Activated naive CD8-positive, alpha-beta T cell treated with anti-CD3 and anti-CD28 coated beads, Interleukin-2, amount 10 ng/mL, durations not matched to agents 7 days and 5 days (primary cell): ENCODE measurements at places on chromosomes 6 and 20. TPM values are rescaled to one million over a fixed set of nuclear protein-coding genes. Genes with fewer than 3 reads are reported as not detected.

GRCh38 chr6:139545206-139546105, 171.0 kb upstream of the CITED2 start:
- H3K27me3 ChIP-seq, result no peaks in the 10 kb centered on the region
- H3K4me1 ChIP-seq, result peaks cover 12% of the 10 kb centered on the region
- no peak for DNase-seq
- no peak overlapping the region for H3K27ac ChIP-seq

GRCh38 chr6:36720251-36721141, 22.9 kb downstream of the RAB44 start:
- peaks cover 1% of the 10 kb centered on the region for H3K27me3 ChIP-seq
- DNase-seq, result peak; percentile 17
- peaks cover 5% of the 10 kb centered on the region for H3K4me1 ChIP-seq
- H3K27ac ChIP-seq, result peak overlapping the region; percentile 11

GRCh38 chr6:142879527-142879926, 65.4 kb downstream of the HIVEP2 start:
- H3K4me1 ChIP-seq, result peaks cover 50% of the 10 kb centered on the region
- no peak for DNase-seq
- H3K27me3 ChIP-seq, result no peaks in the 10 kb centered on the region
- no peak overlapping the region for H3K27ac ChIP-seq
- H3K36me3 ChIP-seq, result peaks cover 50% of the 10 kb centered on the region

Gene SCGN
- not detected for total RNA-seq

DNA sequence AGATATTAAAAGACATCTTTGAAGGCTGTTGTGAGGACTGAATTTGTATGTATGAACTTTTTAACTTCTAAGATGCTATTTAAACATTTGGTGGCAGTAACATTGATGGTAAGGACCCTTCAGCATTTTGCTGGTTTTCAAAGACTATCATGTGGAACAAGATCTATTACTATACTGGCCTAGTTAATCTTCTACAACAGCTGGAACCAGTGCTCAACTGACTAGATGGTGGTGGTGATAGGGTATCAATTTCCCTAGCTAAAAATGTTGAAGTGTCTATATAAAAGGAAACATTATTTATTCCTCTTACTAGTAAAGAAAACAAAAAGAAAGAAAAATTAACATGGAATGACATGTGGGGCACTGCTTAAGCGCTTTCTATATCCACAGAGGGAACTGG, 195.7 kb downstream of the TASP1 start:
- H3K4me3 ChIP-seq, result no peak overlapping the region
- no peaks in the 10 kb centered on the region for H3K27me3 ChIP-seq
- DNase-seq, result no peak
- no peaks in the 10 kb centered on the region for H3K4me1 ChIP-seq

DNA sequence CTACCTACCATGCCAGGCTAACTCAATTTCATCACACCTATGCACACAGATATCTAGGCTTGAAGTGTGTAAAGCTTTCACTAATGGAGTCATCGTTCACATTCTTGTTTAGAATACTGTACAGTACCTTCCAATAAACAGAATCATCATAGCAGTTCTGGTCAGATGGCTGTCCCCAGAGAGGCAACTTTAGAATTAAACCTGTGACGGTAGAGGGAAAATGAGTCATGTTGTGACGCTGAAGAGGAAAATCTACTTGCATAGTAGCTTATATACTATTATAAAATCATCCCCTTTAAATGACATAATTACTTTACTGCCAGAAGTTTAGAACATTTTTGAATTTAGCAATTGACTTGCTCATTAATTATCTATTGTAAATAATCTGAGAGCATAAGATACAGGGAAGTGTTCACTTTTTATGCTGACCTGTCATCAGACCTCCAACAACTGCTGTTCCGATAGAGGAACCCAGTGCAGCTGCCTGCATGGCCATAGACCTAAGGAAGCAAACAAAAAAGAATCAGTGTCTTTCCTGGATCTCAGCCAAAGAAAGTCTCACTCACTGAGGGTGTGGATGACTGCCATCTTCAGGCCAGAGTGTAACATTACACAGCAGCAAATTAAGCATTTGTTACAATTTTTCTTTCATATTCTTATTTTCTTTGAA, 29.8 kb downstream of the RHAG start:
- no peak overlapping the region for H3K4me3 ChIP-seq
- DNase-seq, result no peak
- no peak overlapping the region for H3K27ac ChIP-seq
- H3K4me1 ChIP-seq, result no peaks in the 10 kb centered on the region

Gene ITPA
- total RNA-seq, result 44.3 TPM

GRCh38 chr6:44269921-44270525, at the start of gene TMEM151B:
Gene TMEM151B (plus strand): TSS chr6:44270450. CDS start chr6:44270743, 293 bp downstream.
- no peak within 1 kb of the TSS for H3K27ac ChIP-seq
- H3K4me3 ChIP-seq, result peak within 1 kb of the TSS; percentile 52
- H3K4me1 ChIP-seq, result peaks cover 28% of the 10 kb centered on the region
- no peaks in the 10 kb centered on the region for H3K36me3 ChIP-seq

Gene SLC17A3
- total RNA-seq, result 0.28 TPM

Gene PLN
- not detected for total RNA-seq

Gene PPARD
- total RNA-seq, result 43.0 TPM

- no peak for DNase-seq
- no peaks in the 10 kb centered on the region for H3K27me3 ChIP-seq
- H3K4me1 ChIP-seq, result peaks cover 2% of the 10 kb centered on the region
- H3K4me3 ChIP-seq, result no peak overlapping the region
- H3K36me3 ChIP-seq, result peaks cover 31% of the 10 kb centered on the region
Measured at GRCh38 chr6:70764706-70765105, 97.0 kb downstream of the SMAP1 start.

GRCh38 chr6:40285996-40286395, 301.2 kb downstream of the LRFN2 start:
- H3K4me3 ChIP-seq, result no peak overlapping the region
- peaks cover 31% of the 10 kb centered on the region for H3K27me3 ChIP-seq
- no peaks in the 10 kb centered on the region for H3K4me1 ChIP-seq
- H3K36me3 ChIP-seq, result no peaks in the 10 kb centered on the region

Gene ID4
- total RNA-seq, result not detected

GRCh38 chr6:57276946-57277345, 40.5 kb upstream of the PRIM2 start:
- H3K4me3 ChIP-seq, result no peak overlapping the region
- no peaks in the 10 kb centered on the region for H3K36me3 ChIP-seq
- no peaks in the 10 kb centered on the region for H3K4me1 ChIP-seq
- H3K27me3 ChIP-seq, result peaks cover 19% of the 10 kb centered on the region

- H3K4me1 ChIP-seq, result peaks cover 6% of the 10 kb centered on the region
- peaks cover 9% of the 10 kb centered on the region for H3K36me3 ChIP-seq
- no peak overlapping the region for H3K4me3 ChIP-seq
- DNase-seq, result no peak
- H3K27ac ChIP-seq, result no peak overlapping the region
Measured at GRCh38 chr20:20525756-20526155, 157.9 kb downstream of the INSM1 start.

- H3K4me1 ChIP-seq, result peaks cover 3% of the 10 kb centered on the region
- H3K27ac ChIP-seq, result no peak overlapping the region
- no peak for DNase-seq
- H3K27me3 ChIP-seq, result no peaks in the 10 kb centered on the region
- no peak overlapping the region for H3K4me3 ChIP-seq
Measured at GRCh38 chr6:119226089-119226488, 123.5 kb downstream of the MAN1A1 start.

Gene BNIP5
- not detected for total RNA-seq

Gene EFCAB8
- 0.47 TPM for total RNA-seq

Gene B3GAT2
- total RNA-seq, result not detected
